ENCODE measurements at places on chromosomes 1 and 21.

- no peak for DNase-seq
Measured at GRCh38 chr21:44804762-44805161, 3.1 kb upstream of the UBE2G2 start.

DNA sequence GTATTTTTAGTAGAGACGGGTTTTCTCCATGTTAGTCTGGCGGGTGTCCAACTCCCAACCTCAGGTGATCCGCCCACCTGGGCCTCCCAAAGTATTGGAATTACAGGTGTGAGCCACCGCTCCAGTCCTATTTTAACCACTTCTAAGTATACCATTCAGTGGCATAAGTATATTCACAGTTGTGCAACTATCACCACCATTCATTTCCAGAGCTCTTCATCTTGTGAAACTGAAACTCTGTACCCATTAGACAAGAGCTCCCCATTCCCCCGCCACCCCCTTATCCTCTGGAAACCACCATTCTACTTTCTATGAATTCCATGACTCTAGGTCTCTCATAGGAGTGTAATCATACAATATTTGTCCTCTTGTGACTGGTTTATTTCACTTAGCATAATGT is 40.2 kb upstream of the CAMTA1 start:
- DNase-seq, result peak; percentile 28

GRCh38 chr1:172697534-172698002 is 38.7 kb downstream of the FASLG start:
- DNase-seq, result no peak

- DNase-seq, result no peak
Measured at GRCh38 chr1:33519240-33519884, 46.9 kb downstream of the ZSCAN20 start.

DNA sequence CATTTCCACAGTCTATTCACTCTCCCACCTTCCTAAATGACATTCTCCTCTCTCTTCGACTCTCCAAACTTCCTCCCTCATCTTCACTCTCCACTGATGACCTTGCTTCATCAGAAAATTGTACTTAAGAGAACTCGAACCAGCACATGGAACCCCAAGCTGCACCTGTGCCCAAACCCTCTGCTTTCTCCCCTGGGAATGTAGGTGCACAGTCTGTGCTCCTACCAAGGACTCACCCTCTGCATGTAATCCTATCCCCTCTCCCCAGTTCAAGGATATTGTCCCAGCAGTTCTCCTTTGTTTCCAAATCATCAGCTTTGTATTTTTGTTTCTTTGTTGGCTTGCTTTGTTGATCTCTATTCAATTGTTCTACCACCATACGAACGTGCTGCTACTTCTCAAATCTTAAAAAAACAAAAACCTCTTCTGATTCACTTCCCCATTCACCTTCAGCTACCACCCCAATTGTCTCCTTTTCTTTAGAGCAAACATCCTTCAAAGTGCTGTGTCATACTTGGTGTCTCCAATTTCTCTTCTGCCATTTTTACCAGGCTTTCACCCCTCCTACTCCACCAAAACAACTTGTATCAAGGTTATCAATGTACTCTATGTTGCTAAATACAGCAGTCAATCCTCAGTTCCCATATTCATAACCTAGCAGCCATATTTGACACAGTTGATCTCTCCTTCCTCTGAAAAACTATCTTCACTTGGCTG is 26.8 kb downstream of the RAB3B start:
- DNase-seq, result no peak

DNA sequence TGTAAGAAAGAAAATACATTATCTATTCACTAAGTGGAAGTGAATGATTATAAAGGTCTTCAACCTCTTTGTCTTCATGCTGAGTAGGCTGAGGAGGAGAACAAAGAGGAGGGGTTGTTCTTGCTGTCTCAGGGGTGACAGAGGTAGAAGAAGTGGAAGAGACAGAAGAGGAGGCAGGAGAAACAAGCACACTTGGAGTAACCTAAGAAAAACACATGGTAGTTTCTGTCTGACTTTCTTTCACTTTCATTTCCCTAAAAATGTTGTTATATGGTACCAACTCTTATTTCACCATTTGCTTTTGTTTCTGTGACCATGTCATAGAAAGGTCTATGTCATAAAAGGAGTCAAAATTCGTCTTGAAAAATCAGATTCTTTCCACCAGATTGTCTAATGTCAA is 696.6 kb upstream of the BRINP3 start:
- no peak for DNase-seq

GRCh38 chr1:67700692-67701410 is 15.8 kb downstream of the GADD45A start:
- peak; percentile 51 for DNase-seq

GRCh38 chr1:77991638-77992037 is 12.8 kb upstream of the FUBP1 start:
- DNase-seq, result no peak

- no peak for DNase-seq
Measured at GRCh38 chr1:43460988-43461693, 7.4 kb upstream of the HYI start.

DNA sequence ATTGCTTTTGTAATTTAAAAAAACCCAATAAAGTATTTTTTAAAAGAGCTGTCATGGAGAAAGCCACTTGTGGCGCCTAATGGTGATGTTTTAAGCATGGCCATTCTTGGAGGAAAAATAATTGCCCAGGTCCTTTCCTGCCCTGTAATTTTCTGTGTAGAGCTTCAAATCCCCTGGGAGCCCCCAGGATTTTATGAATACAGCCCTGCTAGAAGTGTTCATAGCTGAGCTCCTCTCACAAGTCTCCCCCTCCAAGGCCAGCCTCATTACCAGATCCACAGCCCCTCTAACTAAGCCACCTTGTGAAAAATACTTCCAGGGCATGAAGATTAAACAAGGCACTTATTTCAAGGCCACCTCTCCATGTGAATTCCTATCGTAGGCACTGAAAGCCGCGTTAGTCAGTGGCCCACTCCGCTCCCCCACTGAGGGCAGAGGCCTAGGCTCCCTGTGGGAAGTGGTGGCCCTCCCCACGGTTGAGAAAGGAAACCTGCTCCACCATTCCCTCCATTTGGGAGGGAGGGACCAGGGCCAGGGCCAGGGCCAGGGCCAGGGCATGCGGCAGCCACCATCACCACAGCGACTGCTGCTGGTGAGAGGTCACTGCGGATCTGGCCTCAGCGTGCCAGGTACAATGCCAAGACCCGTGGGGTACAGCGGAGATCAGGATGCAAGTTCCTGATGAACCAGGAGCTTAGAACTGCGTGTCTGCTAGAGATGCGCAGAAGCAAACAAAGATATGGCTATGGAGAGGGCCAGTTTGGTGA is 83.1 kb downstream of the KCNN3 start:
- no peak for DNase-seq

- DNase-seq, result no peak
Measured at GRCh38 chr1:43345120-43345519, 7.5 kb downstream of the MPL start.

DNA sequence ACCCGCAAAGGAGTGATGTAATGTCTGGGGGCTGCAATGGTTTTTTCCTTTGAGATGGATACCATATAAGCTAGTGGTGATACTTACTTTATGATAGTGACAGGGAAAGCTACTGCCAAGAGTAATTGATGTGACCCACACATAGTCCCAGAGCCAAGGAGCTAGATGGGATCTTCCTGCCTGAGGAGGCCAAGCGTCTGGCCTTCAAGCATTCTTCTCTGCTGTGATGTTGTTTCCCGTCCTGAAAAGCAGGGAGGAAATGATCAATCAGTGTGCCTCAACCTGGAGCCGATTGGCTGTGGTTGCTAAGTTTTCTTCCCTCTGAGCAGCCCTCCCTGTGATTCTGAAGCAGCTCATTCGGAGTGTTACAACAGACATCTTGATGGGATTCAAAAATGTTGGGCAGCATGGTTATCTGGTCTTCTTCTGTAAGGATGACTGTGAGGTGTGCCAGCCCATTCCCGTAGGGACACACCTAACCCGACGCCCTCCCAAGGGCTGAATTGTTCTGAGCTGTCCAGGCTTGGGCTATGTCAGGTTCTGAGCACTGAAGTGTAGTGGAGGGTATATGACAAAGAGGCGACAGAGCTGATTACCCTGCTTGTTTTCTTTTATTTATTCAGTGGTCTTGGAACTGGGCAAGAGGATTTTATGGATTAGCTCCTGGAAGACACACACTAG is 56.7 kb downstream of the UCK2 start:
- no peak for DNase-seq

DNA sequence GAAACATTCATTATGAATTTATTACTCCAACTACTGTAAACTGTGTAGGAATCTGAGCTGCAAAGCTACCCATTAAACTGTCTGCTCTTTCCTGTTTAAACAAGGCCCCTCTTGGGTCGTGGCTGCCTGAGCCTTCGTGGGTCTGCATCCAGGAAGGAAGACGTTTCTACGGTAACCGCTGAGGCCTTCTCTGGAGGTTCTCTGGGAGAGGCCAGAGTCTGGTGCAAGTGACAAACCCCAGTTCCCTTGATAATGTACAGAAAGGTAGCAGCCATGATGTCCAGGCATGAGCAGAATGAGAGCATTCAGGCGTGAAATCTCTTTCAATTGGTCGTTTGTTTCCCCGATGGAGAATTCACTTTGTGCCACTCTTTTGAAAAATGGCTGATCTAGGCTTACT is 350.2 kb downstream of the PLPP3 start:
- DNase-seq, result no peak

- no peak for DNase-seq
Measured at GRCh38 chr21:44321846-44322450, 17.2 kb downstream of the CFAP410 start.

DNA sequence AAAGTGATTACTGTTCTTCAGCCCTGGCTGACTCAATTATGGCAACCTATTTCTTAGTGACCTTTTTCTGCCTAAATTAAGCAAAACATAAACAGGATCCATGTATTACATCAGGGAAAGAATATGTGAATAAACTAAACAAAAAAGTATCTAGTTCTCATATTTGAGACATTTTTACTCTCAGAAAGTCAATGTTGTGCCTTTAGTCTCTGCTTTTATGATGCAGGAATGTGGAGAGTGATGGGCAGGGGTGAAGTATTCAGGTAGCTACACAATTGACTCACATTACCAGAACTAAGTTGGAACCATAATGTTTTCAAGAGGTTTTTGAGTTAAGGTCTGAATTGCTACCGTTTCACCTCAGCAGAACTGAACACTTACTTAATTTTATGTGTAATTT is 462.7 kb upstream of the CXADR start:
- DNase-seq, result no peak

- no peak for DNase-seq
Measured at GRCh38 chr1:24708938-24709337, 36.3 kb upstream of the CLIC4 start.

GRCh38 chr1:208601561-208601960 is 357.4 kb upstream of the PLXNA2 start:
- DNase-seq, result no peak

- no peak for DNase-seq
Measured at GRCh38 chr1:208985231-208985630, 598.3 kb upstream of the CAMK1G start.

- DNase-seq, result no peak
Measured at GRCh38 chr1:193318347-193318746, 131.9 kb upstream of the B3GALT2 start.

- DNase-seq, result no peak
Measured at GRCh38 chr1:153434746-153435455, 18.6 kb downstream of the S100A7A start.

DNA sequence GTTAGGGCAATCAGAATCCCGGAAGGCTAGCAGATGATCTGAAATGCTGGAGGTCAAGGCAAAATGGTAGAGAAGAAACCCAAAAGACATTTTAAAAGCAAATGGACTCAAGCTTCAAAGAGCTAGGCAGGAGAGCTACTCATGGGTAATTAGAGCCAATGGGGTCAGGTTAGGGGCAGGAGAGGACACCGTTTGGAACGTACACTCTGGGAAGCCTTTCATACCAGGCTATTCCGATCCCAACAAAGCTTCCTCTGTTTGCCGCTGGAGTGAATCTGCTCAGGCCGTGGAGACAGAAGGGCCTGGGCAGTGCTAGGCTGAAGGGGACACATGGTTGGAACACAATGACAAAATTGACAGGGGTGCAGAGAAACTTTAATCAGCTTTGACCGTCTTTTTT is 346.6 kb downstream of the RPS6KC1 start:
- DNase-seq, result no peak

GRCh38 chr1:82555501-82555900 is 754.8 kb downstream of the ADGRL2 start:
- DNase-seq, result no peak

GRCh38 chr1:77643456-77643855 is 39.0 kb downstream of the ZZZ3 start:
- DNase-seq, result no peak

- DNase-seq, result no peak
Measured at GRCh38 chr21:40516335-40516734, 330.6 kb downstream of the DSCAM start.

GRCh38 chr1:15757575-15758342 is 836 bp upstream of the FBLIM1 start:
- DNase-seq, result no peak

GRCh38 chr1:7912743-7913557 is 27.7 kb downstream of the TNFRSF9 start:
- peak; percentile 47 for DNase-seq

- DNase-seq, result no peak
Measured at GRCh38 chr1:101995984-101996745, 561 bp downstream of the OLFM3 start.

- peak; percentile 89 for DNase-seq
Measured at GRCh38 chr1:3649342-3650247, at the start of gene WRAP73. WRAP73 (minus strand) TSS chr1:3650103; CDS start chr1:3649999, 104 bp downstream.

DNA sequence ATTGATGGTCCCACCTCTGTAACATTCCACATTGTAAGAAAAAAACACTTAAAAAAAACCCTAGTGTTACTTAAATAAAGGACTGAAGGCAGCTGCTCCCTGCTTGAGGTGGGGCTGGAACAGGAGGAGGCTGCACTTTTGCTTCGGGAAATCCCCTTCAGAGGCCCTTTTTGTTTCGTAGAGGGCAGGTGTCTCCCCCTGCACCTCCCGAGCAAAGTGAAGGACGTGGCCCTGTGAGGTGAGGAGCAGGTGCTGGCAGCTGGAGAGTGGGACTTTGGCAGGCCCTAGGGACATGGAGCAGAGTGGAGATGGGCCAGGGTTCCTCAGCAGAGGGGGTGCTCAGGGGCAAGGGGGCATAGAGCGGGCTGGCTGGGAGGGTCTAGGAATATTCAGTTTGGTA is 33.4 kb upstream of the WNT4 start:
- peak; percentile 48 for DNase-seq

DNA sequence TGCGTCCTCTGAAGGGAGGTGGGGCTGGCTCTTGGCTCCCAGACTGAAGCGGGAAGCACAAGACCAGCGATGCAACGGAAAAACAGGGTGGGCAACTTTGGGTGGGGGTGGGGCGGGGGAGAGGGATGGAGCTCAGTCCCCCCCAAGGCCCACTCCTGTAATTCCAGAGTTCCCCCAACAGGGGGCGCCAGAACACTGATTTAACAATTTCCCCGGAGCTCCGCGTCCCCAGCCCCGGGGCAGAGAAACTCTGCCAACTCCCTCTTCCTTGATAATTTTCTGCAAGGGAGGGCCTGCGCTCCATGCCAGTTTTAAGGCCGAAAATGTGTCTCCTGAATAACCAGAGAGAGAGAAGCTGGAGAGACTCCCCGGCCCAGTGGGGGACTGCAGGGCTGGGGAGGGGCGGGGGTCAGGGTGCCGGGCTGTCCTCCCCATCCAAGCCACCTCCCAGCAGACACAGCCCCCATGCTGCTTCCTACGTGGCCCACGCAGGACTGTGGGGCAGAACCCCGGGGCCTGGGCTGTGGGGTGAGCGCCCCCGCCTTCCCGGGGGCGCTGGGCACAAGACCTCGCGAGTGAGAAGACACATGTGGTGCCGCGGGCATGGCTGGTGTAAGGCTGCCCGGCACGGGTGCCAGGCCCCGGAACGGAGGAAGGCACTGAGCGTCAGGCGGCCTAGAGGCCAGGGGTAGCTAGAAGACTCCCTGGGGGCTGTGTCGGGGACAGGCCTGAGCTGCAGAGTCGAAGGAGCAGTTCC is 51.4 kb downstream of the KIF21B start:
- peak; percentile 65 for DNase-seq

All from stimulated activated naive CD8-positive, alpha-beta T cell treated with anti-CD3 and anti-CD28 coated beads, Interleukin-15, Interleukin-2, amounts not matched to agents 100 U/mL and 50 U/mL, for 24 hours (primary cell).